Activated naive CD4-positive, alpha-beta T cell treated with Interleukin-2 at 50 U/mL for 16 hours (primary cell): ENCODE measurements at places on chromosomes 16 and 17.

DNA sequence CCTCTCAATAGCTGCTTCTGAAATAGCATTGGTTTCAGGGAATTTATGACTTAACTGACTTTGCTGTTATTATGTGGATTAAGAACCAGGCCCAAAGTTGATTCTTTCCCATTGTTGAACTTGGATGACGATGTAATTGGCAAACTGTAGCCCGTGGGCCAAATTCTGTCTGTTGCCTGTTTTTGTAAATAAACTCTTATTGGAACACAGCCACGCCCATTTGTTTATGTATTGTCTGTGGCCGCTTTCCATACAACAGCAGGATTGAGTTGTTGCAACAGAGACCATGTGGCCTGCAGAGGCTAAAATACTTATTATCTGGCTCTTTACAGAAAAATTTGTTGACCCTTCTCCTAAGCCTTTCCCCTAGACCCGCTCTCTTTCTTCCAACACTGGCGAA is 31.6 kb downstream of the NTN1 start:
- DNase-seq: no peak

GRCh38 chr16:54985156-54985555 is 54.5 kb downstream of the IRX5 start:
- DNase-seq: no peak

- DNase-seq: no peak
Measured at GRCh38 chr17:51672065-51672464, 411.7 kb downstream of the UTP18 start.

- peak; percentile 57 for DNase-seq
Measured at GRCh38 chr17:80260791-80261158, at the start of gene RNF213. Gene RNF213, plus strand, starts transcription at chr17:80260852. Its CDS starts 2,830 bp downstream, at chr17:80263682.

- no peak for DNase-seq
Measured at GRCh38 chr17:27157898-27158297, 136.0 kb upstream of the WSB1 start.

DNA sequence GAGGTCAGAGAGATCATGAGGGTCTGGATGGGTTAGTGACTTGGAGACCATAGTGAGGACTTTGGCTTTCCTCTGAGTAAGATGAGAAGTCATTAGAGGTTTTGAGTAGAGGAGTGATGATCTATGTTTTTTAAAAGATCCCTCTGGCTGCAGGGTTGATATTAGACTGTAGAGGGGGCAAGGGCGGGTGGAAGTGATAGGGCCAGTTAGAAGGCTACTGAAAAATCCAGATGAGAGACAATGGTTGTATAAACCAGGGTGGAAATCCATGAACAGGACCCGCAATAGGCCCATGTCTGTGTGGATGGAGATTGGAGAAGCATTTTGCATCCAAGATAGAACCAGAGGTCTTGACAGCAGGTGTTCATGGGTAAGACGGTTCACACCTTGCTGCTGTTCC is 9.8 kb downstream of the ITGAL start:
- DNase-seq: peak; percentile 26

DNA sequence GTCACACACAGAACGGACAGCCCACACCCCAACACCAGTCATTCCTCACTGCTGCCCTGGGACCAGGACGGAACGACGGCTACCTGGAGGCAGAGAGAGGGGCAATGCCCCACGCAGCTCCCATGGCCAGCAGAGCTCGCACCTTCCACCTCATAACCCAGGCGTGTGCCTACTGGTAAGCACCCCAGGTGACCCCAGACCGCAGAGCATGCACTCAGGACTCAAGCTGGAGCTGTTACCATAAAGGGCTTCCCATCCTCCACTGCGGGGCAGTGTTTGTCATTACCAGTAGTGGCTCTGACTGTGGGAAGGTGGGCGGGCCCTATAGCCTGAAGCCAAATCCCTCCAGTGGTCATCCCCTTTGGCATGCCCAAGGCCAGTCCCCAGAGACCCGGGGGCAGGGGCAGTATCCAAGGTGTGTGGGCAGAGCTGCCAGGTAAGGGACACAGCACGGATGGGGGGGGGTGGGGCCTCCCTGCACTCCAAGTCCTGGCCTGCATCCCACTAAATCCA is 4.7 kb upstream of the BCAR1 start:
- no peak for DNase-seq

DNA sequence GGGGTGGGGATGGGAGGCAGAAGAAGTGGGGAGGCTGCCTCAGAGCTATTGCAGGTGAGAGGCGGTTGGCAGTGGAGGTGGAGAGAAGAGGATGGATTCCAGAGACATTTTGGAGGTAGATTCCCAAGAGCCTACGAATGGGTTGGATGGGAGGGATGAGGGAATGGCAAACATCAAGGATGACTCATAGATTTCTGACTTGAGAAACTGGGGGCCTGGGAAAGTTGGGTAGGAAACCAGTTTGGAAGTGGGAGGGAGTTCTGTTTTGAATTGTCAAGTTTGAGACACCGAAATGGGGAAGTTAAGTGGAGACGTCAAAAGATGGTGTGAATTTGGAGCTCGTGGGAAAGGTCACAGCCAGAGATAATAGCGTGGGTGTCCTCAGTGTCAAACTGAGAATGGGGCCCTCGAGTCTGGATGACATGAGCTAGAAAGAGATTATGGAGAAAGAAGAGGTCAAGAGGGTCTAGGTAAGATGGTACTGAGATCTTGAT is 6.2 kb upstream of the CYLD start:
- no peak for DNase-seq

DNA sequence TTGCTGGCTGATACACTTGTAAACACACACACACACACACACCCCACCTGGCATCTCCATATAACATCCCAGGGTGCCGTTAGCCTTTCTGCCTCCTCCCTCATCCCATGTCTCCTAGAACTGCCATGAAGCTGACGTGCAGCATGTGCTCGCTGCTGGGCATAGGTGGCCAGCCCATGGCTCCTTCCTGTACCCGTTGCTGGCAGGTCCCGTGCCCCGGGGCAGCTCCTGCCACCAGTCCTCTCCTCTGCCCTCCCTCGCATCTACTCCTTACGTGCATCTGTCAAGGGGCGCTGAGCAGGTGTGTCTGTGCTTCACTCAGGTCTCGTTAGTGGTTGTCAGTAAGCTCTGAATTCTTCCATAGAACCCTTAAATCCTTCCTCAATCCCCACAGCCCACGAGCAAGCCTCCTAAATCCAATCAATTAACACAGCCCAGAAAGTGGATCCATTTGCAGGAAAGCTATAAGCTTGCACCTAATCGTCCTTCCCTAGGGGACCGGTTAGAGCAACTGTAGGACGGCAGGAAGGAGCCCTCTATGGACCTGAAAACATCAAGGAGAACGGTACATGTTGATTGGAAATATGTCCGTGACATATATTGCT is 218.1 kb upstream of the FOXF1 start:
- no peak for DNase-seq

GRCh38 chr17:77405867-77406732 is 265.3 kb downstream of the SEC14L1 start:
- no peak for DNase-seq

- DNase-seq: no peak
Measured at GRCh38 chr17:5380491-5381135, 38.8 kb downstream of the NUP88 start.

DNA sequence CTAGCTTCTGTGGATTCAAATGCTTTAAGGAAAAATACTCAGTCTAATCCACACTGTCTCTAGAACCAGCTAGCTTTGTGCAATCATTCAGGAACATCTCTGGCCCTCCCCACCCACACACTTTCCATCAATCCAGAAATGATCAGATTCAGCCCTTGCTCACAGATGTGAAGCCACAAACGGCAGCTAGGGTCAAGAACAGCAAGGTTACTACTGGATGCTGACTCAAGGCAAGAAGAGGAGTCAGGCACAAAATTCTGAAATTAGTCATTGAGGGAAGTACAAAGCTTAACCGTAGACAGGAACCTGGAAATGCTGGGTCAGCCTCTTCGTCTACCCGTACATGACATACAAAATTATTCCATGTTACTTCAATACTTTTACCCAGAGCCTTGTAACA is 174.6 kb downstream of the CDH13 start:
- peak; percentile 2 for DNase-seq

DNA sequence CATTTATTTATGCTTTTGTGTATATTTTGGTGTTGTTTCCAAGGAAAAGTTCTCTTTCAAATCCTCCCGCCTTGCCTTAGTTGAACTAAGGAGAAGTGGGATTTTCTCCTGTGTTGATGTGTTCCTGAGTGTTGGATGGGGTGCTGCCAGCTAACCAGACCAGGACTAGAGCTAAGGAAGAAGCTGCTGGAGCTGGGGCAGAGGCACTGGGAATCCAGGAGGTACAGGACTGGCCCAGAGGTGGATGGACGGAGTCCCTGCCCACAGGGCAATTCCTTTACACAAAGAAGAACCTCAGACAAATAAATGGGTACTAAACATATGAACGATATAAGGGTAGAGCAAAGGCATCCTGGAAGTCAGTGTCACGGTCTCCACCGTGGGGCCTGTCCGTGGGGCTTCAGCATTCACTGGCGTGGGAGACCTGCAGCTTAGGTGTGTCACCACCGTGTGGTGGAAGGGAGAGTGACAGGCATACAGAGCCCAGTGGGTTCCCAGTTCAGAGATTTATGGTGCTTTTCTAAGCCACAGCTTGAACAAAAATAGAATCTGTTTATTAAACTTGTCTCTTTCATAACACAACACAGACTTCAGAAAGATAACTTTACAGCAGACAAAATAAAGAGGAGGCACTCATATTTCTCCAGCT is 270.7 kb downstream of the NTN1 start:
- DNase-seq: peak; percentile 52
